ENCODE measurements at places on chromosomes 13 and 19.
A peak's percentile ranks its signal among the peaks of the same experiment; 100 is the strongest.

DNA sequence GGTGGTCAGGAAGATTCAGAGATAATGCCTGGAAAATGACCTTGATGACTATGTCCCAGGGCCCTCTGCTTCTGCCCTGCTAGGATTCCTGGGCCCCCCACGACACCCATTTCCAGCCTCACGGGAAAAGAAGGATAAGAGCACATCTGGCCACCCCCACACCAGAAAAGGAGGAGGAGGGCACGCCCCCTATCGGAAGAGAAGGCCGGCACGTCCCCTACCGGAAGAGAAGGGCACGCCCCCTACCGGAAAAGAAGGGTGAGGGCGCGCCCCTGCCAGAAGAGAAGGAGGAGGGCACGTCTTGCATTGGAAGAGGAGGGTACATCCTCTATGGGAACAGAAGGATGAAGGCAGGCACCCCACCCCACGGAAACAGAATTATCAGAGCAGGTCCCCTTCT, 84.3 kb downstream of the IER2 start:
- peak; percentile 72 for DNase-seq

GRCh38 chr19:58382997-58383603, 2.3 kb upstream of the ZNF837 start:
- DNase-seq, result no peak

DNA sequence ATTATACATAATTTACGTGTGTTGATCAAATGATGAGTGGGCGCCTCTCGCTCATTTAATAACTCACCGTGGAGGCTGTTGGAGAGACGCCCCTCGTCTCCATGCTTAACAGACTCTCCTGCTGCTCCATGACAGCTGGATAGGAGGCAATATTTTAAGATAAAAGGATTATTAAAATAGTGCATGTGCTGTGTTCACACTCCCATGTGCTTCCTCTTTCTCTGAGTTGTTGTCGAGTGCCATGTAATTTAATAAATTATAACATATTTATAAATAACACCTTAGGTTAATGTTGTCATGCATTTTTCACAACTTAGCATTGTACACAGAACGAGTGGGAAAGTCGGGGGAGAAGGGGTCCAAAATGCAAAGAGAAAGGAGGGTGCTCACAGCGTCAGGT, 161.4 kb upstream of the TSHZ3 start:
- DNase-seq, result no peak

- no peak for DNase-seq
These were observed 189.5 kb downstream of the LMO7 start for GRCh38 chr13:75825594-75825993.

- no peak for DNase-seq
These were observed 56.2 kb downstream of the COLGALT1 start for GRCh38 chr19:17611462-17612244.

DNA sequence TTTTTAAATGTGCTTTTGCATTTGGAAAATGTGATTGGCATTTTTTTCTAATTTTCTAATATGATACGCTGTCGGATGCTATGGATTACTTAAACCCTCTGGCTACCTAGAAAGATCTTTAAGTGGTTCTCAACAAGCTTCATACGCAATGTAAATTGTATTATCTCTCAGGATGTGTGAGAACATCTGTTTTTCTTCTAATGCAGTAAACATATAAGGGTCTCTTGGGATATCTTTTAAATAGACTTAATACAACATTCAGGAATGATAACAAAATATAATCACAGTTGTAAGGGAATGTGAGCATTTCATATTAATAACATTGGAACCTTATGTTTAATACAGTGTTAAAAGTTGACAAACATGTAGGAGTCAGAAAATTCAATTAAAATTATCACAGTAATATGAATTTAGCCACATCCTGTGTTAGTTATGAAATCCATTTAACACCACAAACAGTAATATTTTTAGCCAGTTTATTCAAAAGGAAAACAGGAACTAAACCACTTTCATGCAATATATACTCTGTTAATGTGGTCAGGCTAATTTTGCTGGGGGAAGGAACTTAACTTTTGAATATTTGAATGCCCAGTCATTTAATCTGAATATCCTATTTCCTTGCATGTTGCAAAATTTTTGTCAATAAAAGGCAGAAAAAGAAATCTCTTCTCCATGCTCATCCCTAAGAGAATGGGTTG, 15.0 kb upstream of the ALOX5AP start:
- peak; percentile 84 for DNase-seq

- no peak for DNase-seq
These were observed 32.1 kb upstream of the ZNF492 start for GRCh38 chr19:22601906-22602630.

- DNase-seq, result peak; percentile 11
These were observed 169.8 kb downstream of the ATP8A2 start for GRCh38 chr13:25541434-25542123.
